Substantia nigra (tissue), 51 donors: ENCODE measurements at places on chromosomes 1 and 21.

- no peak for DNase-seq
These were observed 59.1 kb downstream of the PTGFR start for GRCh38 chr1:78549891-78550290.

GRCh38 chr1:93143136-93143535 is 37.1 kb downstream of the TMED5 start:
- DNase-seq: no peak

DNA sequence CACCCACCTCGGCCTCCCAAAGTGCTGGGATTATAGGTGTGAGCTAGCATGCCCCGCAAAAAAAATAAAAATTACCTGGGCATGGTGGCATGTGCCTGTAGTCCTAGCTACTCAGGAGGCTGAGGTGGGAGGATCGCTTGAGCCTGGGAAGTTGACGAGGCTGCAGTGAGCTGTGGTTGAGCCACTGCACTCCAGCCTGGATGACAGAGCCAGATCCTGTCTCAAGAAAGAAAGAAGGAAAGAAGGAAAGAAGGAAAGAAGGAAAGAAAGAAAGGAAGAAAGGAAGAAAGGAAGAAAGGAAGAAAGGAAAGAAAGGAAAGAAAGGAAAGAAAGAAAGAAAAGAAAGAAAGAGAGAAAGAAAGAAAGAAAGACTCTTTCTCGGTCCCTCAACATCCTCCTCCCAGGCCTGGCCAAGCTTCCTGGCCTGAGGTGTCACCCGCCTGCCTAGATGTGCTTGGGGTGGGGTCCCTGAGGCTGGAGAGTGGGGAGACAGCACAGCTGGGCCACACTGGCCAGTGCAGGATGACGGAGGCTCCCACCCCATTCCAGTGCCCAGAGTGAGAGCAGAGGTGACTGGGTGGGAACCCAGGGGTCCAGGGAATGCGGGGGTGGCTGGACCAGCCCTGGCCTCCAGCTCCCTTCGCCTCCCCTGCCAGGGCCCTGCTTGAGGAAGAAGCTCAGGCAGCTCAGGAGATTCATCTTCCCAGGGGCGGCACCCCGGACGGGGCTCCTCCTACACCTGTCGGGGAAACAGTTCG is 10.2 kb upstream of the GNB1 start:
- no peak for DNase-seq

DNA sequence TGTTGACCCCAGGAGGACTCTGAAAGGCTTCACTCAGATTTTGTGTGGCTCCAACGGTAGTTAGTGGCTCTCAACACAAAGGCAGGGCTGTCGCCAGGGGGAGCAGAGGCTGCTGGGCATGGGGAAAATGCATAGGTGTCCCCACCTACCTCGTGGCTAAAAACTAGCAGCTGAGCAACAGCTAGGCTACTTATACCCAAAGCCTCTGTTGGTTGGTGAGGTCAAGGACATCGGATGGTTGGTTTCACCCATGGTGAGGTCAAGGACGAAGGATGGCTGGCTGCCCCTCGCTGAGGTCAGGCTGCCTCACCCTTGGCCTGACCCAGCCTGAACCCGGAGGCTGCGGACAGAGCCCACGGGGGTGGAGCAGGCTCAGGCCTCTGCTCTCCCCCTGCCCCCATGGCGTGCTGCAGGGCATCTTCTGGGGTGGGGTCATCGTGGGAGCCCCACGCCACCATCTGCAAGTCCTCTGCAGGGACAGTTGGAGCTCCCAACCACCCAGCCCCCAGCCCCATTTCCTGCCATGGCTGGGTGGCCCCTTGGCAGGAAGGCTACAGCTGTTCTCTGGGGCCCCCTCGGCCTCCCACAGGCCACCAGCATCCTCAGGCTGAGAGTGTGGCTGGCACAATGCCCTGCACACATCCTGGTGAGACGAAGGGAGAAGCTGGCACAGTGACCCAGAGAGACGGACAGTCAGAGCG is 8.5 kb upstream of the GNB1 start:
- no peak for DNase-seq

DNA sequence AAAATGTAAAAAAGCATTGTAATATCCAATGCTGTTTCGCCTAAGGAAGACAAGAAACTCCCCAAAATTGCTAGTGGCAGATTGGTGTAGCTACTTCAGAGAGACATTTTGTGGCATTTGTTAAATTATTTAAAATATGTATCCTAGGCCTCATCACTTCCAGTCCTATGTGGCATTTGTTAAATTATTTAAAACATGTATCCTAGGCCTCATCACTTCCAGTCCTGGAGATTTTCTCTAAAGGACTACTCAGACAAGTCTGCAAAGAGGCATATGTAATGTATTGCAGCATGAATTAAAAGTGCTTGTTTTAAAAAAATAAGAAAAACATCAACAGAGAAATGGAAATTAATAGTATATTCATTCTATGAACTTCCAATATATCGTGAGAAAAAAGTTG is 95.6 kb upstream of the KCTD3 start:
- DNase-seq: no peak

DNA sequence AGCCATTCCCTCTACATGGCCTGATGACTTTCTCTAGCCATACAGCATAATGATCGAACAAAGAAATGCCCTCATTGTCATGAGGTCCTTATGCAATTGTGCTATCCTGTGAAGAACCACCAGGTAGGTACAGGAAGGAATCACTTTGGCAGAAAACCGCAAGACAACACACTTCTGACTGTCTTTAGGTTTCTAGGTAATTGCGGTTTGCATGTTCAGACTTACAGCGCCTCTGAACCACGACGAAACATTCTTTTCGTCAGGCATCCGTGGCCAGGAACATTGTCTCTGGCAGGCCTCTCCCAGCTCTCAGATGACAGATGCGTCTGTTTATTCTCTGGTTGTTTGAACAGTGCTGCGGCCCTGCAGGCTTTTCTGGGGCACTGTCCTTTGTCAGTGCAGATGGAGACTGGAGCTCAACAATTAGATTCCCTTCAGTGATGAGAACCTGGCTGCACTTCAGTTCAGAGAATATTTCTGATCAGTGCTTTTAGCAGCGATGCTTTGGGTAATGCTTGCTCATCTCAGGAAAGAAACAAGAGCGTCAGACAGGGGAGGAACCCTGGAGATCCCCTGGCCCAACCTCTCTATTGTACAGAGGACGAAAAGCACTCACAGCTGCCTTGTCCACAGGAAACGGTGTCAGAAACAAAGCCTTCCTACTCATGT is 63.4 kb downstream of the B3GALT5 start:
- DNase-seq: no peak

DNA sequence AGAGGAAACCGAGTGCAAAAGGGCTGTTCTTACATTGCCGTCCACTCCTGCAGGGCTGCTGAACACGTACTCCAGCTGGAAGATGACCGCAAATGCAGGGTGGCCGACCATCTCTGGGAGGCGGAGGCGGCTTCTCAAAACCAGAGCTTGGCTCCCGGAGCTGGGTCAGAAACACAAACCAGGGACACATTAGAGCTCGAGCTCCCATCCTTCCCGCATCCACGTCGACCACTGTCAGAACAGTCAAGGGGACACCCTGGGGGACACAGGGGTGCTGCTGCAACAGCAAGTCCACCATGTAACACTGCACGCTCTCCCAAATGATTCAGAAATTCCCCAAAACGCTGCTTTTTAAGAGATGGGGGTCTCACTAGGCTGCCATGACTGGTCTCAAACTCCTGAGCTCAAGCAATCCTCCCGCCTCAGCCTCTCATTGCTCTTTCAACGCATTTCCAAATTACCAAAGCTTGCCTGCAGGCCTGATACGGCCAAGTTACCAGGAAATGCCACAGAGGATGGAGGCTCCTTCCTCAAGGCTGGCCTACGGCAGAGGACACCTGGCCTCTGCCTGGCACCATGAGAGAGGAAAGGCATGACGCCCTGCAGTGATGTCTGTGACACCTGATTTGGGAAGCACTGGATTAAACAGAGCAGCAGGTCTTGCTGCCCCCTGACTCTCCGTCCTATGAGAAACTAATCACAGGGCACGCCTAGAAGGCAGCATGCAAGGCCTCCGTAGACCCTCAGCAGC is 45.0 kb downstream of the NPHP4 start:
- DNase-seq: no peak

DNA sequence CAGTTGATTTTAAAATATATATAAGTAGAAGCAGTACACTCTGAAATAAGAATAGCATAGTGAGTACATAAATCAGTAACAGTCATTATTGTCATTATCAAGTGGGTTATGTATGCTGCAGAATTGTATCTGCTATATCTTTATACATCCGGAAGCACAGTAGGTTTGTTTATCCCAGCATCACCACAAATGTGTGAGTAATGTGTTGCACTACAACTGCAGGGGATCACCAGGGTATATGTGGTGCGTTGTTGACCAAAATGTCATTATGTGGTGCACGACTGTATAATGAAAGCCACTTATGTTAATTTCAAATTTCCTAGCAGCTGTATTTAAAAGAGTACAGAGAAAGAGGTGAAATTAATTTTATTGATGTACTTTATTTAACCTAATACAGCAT is 87.7 kb upstream of the GADD45A start:
- no peak for DNase-seq

DNA sequence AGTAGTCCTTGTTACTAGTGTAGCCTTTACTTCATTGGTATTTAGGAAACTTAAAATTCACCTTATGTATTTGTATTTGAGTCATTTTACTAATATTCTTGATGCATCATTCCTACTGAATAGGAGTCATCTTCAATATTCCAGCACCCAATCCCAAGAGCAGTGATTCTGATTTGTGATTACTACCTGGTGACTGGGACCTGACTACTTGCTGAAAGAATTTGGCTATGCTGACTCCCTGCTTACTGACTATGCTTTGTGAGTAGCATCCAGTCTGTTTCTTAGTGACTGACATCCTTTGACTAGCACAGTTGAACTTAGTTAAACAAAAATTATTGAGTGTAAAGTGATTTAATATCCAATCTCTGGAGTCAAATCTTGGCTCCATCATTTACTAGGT is 129.9 kb upstream of the NEGR1 start:
- no peak for DNase-seq

DNA sequence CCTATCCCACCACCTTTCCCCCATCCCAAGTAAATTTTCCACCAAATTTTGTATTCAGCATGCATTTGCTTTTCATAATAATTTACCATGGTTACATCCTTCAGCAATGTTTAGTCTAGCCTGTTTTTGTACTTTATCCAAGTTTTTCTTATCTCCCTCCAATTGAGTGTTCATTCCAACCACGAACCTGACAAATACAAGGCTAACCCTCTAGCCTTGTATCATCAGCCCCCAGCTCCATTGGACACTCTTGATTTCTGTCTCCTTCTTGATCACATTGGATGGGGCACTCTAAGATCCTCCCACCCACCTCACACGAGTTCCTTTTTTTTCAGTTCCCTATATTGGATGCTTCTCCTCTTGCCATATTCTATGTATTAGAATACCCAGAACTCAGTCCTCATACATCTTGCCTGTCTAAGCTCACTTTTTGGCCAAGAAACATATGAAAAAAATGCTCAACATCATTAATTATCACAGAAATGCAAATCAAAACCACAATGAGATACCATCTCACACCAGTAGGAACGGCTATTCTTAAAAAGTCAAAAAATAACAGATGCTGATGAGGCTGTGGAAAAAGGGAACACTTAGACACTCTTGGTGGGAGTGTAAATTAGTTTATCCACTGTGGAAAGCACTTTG is 40.5 kb upstream of the SLC35F3 start:
- DNase-seq: no peak

DNA sequence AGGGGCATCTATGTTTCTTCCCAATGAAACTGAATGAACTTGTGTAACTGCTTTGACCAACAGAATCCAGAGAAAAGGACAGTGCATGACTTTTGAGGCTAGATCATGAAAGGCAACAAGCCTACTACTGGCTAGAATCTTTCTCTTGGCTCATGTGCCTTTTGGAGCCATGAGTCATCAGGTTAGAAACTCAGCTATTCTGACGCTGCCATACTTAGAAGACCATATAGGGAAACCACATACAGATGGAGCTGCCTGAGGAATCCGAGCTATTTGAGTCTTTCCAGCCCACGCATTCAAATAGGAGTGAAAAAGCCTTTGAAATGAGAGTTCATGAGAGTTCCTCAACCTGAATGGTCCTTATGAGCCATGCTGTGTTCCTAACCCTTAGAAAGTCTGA is 738.5 kb upstream of the CHRM3 start:
- DNase-seq: no peak

GRCh38 chr1:227941509-227942020 is 6.2 kb downstream of the WNT9A start:
- no peak for DNase-seq

DNA sequence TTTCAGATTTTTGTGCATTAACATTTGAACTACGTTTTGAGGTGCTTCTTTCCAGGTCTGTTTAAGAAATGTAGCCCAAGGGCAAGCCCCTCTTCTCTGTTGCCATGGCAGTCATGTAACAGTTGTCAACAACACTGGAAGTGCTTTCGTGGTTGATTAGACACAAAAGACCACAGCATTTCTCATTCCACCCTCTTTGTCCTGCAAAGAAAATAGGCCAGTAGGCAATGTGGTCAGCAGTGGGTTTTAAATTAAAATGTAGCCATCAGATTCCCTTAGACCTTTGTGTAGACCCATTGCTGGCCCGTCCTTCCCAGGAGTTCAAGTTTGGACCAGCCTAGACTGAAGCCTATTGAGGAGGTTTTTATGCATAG is 35.4 kb downstream of the VANGL1 start:
- DNase-seq: no peak

GRCh38 chr1:171081314-171081753 is 9.4 kb upstream of the FMO3 start:
- no peak for DNase-seq

DNA sequence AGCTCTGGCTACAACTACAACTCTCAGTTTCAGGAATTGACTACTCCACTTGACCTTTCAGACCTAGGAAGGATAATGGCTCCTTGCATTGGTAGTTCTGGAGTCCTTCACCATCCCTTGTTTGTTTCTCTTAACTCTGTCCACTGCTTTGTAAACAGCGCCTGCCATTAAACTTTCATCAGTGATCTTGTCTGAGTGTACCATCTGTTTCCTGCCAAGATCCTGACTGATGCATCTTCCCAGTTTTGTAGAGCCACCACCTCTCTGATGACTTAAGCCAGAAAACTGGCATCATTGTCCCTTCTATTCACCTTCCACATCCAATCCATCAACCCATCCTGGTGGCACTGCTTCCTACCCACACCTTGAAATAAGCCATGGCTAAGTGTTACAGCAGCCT is 15.2 kb downstream of the MAP10 start:
- no peak for DNase-seq
